ENCODE measurements at places on chromosomes 13 and 19.

GRCh38 chr13:26457212-26457611, 100.3 kb upstream of the WASF3 start:
- no peak for DNase-seq

- DNase-seq: no peak
These were observed 6.9 kb downstream of the TTYH1 start for GRCh38 chr19:54422136-54422535.

- DNase-seq: no peak
These were observed 106.5 kb upstream of the SGCG start for GRCh38 chr13:23074075-23074828.

DNA sequence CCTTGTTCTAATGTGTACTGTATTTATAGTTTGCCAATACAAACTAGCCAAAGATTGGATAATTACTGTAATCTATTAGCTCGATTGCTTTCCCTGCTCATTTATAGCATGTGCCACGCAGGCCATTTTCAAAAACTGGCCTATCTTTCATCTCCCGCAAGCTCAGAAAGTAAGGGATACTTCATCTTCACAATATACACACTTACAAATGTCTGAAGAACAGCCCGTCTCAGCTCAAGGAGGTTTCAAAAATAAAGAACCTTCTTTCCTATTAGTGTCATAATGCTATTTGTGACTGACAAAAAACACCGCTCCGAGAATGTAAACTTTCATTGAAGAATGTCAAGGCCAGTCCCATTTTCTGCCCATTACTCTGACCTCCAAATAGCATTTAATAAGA, 306.4 kb upstream of the ZNF507 start:
- DNase-seq: no peak

- DNase-seq: no peak
These were observed 25.9 kb downstream of the FAM216B start for GRCh38 chr13:42807241-42807640.

- no peak for DNase-seq
These were observed 55.9 kb downstream of the ERCC5 start for GRCh38 chr13:102901615-102902305.

DNA sequence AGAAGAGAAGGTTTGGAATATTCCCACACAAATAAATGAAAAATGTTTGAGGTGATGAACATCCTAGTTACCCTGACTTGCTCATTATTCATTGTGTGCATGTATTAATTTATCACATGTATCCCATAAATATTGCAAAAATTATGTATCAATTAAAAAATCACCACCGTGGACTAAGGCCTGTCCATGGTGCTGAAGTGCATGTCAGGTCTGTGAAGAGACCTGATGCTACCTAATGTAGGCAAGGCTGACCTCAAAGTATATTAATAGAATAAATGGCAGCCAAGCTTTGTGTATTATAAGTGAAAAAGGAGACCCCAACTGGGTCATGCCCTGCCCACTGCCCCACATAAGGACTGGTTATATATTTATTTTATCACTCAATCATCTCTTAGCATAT, 34.4 kb upstream of the ZNF835 start:
- DNase-seq: no peak

- no peak for DNase-seq
These were observed 793.4 kb downstream of the LIG4 start for GRCh38 chr13:107421951-107422350.

GRCh38 chr19:56504581-56504980, 3.1 kb upstream of the ZNF471 start:
- DNase-seq: no peak

DNA sequence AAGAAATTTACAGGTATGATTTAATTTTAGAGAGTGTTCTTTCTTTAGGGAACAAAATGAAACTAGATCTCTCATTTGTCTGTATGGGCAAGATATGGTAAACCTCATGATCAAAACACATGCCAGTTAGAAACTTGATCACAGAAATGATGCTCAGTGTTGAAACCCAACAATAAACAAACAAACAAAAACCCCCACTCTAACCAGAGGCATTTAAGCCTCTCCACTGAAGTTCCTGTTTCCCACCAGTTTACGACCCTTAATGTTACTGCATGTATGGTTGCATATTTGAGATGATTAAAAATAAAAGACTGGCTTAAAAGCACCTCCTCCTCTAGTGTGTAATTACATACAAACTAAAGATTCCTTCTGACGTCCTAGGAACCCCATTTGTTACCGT, 293.3 kb upstream of the MAB21L1 start:
- DNase-seq: peak; percentile 24

GRCh38 chr19:5017235-5017634, 48.3 kb downstream of the KDM4B start:
- DNase-seq: no peak

- DNase-seq: no peak
These were observed 46.4 kb downstream of the STOML3 start for GRCh38 chr13:38944219-38944618.

- no peak for DNase-seq
These were observed 10.2 kb downstream of the CARM1 start for GRCh38 chr19:10881403-10882107.

DNA sequence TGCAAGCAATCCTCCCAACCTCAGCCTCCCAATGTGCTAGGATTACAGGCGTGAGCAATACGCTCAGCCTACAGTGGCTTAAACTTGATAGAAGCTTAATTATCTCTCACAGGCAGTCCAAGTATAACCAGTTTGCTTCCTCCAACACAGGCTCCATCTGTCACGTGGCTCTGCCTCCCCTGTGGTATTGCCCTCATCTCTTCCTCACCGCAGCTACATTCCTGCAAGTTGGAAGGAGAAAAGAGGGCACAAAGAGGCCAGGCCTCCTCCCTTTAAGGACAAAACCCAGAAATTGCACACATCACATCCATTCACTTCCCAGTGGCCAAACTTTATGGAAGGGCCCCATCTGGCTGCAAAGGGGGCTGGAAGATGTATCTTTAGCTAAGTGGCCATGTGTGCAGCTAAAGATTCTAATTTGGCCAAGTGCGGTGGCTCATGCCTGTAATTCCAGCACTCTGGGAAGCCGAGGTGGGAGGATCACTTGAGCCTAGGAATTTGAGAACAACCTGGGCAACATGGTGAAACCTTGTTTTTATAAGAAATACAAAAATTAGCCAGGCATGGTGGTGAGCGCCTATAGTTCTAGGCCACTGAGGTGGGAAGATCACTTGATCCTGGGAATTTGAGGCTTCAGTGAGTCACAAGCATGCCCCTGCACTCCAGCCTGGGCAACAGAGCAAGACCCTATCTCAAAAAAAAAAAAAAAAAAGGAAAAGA, 3.1 kb upstream of the SDHAF1 start:
- no peak for DNase-seq

Measured in GM04503 (cell line).